ENCODE measurements at places on chromosomes 16 and 17.
A peak's percentile ranks its signal among the peaks of the same experiment; 100 is the strongest.

- no peak for DNase-seq
These were observed 4.7 kb downstream of the ZNF764 start for GRCh38 chr16:30553393-30553899.

GRCh38 chr17:30821871-30822723 lies 2.4 kb downstream of the CRLF3 start:
- DNase-seq, result no peak

- DNase-seq, result peak; percentile 39
These were observed at the start of gene ITPRIPL2 for GRCh38 chr16:19113577-19114358. Gene ITPRIPL2 (plus strand): TSS chr16:19113964. CDS start chr16:19114462, 498 bp downstream.

GRCh38 chr17:72022328-72023275 lies 98.2 kb upstream of the SOX9 start:
- DNase-seq, result no peak

GRCh38 chr17:235831-236640 lies 54.6 kb upstream of the DOC2B start:
- no peak for DNase-seq

DNA sequence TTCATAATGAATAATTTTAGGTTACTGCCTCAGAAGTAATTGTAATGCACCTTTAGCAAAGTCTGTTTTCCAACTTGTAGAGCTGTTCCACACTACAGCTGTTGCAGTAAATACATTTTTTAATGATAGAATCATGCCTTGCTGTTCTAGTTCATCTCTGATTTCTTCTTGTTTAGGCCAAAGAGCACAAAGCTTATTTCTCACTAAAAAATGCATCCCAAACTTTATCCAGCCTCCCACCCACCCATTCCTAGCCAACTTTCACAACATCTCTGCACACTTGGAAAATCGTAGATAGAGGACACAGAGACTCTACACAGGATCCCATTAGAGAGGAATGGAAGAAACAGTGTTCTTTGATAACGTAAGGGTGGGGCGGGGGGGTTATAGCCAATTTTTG lies 252.2 kb upstream of the DYNLRB2 start:
- no peak for DNase-seq

- DNase-seq, result no peak
These were observed 13.2 kb downstream of the SLC7A5 start for GRCh38 chr16:87855852-87856715.

- DNase-seq, result no peak
These were observed 31.6 kb downstream of the IQCK start for GRCh38 chr16:19749571-19750080.

DNA sequence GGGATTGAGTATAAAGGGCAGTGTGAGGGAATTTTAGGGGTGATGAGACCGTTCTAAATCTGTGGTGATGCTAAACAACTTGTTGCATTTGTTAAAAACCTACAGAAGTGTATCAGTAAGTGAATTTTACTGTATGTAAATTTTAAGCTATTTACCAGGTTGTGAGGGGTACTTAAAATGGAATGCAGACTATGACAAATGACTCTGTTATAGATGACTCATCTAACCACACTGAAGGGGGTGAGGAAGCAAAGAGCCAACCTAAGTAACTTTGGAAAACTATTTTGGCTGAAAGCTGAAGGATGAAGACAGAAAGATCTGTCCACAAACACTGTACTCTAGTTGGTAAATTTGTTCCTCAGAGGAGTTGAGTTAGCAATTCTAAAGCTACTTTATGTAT lies 5.3 kb upstream of the MKS1 start:
- DNase-seq, result no peak

DNA sequence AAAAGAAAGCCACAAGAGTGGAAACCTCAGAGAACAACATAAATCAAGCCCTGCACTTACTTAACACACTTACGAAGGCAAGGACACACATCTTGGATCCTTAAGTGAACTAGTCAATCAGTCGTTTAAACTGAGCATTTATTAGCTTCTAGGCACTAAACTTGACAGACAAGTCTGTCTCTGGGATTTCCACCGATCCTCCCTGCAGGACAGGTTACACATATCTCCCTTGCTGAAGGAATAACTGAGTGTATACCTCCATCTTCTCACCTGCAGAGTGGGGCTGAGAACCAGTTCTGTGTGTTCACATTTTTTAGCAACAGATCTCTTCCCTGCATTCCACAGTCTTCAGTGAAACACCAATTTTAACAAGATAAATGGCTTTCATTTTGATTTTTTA lies 8.9 kb downstream of the GP2 start:
- no peak for DNase-seq

GRCh38 chr16:23185656-23186055 lies 3.1 kb downstream of the SCNN1G start:
- DNase-seq, result no peak

GRCh38 chr16:79580453-79581191 lies 19.9 kb downstream of the MAF start:
- no peak for DNase-seq

GRCh38 chr17:33451221-33451620 lies 158.1 kb upstream of the ASIC2 start:
- no peak for DNase-seq

DNA sequence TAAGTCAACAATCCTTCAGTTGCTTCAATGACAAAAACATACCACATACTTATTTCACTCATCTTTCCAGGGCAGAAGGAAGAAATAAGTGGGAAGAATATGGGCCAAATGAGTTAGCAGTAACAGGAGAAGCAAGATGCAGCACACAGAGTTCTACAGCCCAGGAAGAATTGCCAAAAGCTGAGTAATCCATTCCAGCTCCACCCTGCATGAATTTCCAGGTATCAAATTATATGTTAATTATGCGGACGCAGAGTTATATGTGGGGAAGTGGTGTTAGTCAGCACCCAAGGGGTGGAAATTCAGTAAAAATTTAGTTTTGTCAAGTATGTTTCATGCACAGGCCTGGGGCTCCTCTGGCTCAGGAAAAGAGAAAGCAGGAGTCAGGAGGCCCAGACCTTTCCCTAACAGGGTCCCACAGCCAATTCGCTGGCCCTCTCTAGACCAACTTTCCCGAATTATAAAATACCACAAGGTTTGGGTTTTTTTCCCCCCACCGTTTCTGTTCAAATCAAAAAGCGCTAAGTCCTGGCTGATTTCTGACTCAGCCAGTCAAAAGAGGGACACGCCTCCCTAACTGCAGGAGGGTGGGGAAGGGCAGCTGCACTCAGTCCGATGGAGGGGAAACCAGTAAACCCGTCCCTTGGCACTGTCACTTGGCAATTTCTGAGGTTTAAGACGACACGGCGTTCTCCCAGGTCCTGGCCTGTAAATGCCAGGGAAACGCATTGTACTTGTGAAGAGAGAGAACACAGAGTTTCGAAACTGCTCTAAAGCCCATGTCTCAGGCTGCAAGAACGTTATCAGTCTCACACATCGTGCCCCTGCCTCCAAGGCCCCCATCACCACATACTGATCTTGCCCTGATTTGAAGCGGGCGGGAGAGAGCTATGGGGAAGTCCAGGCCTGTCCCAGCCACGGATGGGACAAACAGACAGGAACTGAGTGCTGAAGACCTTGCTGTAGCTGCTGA lies 58.1 kb downstream of the ZFHX3 start:
- no peak for DNase-seq

DNA sequence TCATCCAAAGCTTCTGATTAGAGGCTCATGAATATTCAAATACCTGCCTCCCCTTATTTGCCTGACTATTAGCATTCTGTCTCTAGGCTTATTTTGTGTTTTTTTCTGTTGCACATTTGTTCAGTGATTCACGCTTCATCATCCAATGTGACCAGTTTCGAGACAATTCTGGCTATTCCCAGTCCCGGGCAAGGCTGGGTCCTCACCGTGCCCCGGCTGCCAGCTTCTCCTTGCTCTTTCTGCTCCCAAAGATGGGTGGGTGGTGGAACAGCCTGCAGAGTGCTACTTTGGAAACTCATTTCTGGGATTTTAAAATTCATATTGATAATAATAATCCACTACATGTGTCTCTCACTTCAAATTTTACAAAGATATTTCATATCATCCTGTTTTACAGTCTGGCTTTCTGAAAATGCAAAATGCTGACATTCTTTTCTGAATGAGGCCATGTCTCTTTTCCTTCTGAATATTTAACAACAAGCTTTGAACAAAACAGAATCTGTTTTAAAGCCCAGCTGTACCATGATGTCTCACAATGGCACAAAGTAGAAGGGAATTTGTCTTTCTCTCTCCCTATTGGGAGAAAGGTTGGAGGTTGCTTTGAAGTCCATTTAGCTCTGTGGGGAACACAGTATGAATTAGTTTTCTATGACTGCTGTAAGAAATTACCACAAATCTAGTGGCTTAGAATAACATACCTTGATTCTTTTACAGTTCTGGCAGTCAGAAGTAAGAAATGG lies 116.9 kb upstream of the CDH13 start:
- no peak for DNase-seq

GRCh38 chr16:86010680-86011141 lies 111.7 kb downstream of the IRF8 start:
- DNase-seq, result no peak

- DNase-seq, result no peak
These were observed 3.9 kb downstream of the HIRIP3 start for GRCh38 chr16:29991571-29991904.

DNA sequence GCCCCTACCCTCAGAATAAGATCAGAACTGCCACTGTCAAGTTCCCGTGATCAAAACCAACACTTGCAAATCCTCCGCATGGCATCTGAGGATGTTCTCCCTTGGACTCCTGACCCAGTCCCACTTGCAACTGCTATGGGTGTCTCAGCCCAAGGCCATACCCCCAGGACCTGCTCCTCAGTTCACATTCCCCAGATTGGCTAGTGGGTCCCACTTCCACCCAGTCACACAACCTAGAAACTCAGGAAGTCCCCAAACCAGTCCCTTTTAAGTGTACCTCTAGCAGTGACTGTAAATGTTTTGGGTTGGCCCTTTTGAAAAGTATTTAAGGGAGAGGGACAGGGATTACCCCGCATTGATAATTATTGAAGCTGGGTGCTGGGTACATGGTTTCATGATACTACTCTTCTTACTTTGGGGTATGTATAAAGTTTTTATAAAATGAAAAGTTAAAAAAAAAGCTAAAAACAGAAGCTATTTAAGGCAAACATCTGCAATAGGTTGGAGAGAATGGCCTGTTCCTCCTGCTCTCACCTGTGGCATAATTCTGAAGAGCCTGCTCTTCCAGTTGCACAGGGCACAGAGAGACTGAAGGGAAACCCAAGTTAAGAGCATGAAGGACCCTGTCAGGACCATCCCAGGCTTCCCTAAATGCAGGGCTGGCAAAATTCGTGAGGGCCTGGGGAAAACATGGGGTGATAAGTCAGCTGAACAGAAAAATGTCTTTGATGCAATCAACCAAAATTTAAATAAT lies 42.5 kb downstream of the ERN1 start:
- no peak for DNase-seq

- DNase-seq, result no peak
These were observed 115.6 kb downstream of the CCDC182 start for GRCh38 chr17:57629470-57629869.

GRCh38 chr17:61457226-61457983 lies 5.2 kb downstream of the TBX4 start:
- no peak for DNase-seq

- DNase-seq, result no peak
These were observed 93.8 kb downstream of the PGS1 start for GRCh38 chr17:78472035-78472905.

- no peak for DNase-seq
These were observed 11.5 kb upstream of the BAHCC1 start for GRCh38 chr17:81383504-81384421.

DNA sequence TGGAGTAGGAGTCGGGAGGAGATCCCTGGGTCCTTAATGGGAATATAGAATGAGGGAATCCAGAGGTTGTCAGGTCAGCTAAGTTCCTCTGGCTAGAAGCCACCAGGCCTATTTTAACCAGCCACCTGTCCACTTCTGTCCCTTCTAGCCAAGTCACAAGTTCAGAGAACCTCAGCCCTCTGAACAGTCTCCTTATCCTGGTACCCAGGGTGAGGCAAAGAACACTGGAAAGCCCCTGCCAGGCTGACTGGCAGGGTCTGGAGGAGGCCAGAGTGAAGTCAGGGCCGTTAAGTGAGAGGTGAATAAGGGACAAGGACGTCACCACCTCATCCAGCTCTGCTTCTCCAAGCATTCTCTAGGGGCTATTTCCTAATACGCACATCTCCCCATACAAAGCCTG lies 2.7 kb downstream of the CTDNEP1 start:
- DNase-seq, result no peak

DNA sequence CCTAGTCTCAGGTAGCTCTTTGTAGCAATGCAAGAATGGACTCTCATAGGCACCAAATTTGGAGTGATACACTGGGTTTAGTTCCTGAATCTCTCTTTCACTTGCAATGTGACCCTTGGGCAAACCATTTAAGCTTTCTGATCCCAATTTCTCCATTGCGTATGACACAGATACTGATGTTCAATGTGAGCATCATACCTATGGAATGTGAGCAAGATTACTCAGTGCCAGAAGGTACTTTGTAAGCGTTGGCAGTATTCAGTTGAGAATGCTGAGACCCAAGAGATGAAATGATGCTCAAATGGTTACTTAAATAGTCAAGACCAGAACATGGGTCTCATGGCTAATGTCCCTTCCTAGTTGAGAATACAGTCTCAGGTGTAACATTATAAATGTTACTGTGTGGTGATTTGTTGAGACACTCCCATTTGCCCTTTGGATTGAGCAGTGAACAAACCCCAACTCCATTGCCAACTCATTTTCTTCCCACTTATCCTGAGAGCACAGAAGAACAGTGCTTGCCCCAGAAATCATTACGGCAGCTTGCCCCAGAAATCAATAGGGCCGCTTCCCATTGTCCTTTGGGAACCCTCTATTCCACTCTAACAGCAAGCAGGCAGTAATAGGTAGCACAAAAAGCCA lies 134.1 kb downstream of the SOX9 start:
- no peak for DNase-seq

DNA sequence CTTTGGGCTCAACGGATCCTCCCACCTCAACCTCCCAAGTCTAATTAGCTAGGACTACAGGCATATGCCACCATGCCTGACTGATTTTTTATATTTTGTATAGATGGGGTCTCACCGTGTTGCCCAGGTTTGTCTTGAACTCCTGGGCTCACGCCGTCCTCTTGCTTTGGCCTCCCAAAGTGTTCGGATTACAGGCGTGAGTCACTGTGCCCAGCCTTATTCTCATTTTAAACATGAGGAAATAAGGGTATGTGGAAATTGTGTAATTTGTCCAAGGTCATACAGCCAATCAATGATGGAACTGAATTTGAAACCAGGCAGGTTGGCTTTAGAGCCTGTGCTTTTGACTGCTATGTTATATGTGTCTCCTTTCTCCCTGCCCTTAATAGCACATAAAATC lies 27.4 kb upstream of the AQP8 start:
- DNase-seq, result no peak

DNA sequence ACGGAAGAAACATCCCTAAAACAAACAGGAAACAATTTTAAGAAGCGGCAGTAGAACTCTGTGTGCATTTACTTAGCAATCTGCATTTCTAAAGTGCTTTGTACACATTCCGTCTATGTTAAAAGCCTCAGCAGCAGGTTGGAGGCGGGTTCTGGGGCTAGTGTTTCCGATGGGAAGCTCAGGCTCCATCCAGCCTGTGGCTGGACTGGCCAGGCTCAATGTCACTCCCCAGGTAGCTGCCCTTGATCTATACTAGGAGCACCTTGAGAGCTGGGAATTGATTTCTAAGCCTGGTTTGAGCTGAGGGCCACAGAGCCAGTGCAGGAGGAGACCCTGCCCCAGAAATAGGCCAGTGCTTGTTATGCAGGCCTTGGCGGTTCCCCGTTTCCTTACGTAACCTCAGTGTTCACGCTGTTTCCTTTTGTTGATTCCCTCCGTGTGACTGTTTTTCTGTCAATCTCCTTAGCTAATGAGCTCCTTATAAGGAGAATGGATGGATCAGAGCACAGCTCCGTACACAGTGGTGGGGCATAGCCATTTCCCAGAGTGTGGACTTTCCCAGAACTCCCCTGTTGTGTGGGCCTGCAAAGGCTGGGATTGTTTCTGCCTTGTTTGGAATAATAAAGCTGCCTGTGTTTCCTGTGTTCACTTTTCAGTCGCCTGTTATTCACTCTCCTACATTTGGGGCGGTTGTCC lies 21.4 kb downstream of the ADORA2B start:
- DNase-seq, result no peak

Measured in activated naive CD8-positive, alpha-beta T cell treated with anti-CD3 and anti-CD28 coated beads, Interleukin-2, amount 50 U/mL, for 24 hours (primary cell).